T-helper 22 cell (primary cell): ENCODE measurements at places on chromosomes 6 and 20.

DNA sequence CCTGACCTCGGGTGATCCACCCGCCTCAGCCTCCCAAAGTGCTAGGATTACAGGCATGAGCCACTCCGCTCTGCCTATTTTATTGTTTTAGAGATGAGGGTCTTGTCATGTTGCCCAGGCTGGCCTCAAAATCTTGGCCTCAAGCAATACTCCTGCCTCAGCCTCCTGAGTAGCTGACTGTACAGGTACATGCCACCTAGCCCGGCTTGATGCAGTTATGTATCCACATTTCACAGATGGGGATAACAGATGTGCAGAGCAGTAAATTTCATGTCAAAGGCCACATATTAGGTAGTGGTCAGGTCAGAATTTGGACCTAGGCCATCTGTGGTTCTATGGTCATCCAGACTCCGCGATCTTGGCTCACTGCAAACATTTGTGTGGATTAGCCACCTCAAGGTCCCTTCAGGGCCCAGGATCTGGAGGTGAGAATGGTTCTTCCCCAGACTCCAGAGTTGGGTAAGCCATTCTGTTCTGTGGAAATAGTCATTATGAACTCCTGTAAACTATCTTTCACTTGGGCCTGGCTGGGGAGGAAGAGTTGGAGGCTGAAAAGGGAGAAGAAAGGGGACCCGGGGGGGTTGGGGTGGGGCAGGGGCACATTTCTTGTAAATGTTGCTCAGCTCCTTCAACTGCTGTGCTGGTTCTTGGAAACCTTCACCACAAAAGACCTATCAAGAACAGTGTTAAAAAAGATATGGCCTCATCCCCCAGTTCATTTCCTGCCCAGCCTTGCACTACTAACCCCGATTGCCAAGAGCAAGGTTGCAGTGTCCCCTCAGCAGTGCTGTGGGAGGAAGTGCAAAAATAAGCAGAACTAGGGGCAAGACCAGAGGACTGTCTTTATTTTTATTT is 13.0 kb downstream of the PIM1 start:
- peak; percentile 32 for DNase-seq

DNA sequence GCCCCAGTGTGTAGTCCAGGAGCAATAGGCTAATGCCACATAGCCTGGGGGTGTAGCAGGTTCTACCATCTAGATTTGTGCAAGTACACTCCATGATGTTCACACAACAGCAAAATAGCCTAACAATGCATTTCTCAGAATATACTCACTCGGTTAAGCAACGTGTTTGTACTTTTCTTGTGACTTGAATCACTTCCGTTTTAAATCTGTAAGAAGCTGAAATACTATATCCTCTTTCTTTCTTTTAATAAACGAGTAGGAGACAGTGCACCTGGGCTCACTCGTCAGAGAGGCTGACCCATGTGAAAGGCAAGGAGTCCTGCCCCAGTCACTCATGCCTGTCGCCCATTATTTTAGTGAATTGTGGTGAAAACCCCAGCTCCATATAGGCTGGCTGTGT is 201.6 kb downstream of the FOXA2 start:
- no peak for DNase-seq

DNA sequence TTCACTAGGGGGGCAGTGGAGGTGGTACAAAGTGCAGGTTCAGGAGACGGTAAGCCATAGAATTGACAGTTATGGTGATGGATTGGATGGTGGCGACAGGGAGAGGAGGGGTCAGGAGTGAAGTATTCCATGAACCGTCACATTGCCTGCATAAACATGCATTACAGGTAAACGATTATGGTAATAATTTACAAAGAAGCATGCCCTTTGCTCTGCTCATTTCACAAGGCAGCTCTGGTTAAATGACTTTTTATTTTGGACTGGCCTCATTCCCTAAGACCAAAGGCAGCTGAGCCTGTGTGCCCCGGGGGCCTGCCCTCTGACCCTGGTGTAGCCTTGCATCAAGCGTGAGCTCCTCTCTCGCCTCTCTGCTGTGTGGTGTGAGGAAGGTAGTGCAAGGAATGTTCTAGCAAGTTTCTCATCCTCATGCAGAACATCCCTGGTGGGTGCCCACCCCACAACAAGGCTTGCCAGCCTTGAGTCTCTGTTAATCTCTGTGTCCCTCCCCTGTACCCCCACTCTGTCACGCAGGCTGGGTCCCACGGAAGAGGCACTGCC is 59.0 kb downstream of the PPP1R14C start:
- no peak for DNase-seq

GRCh38 chr6:40791004-40791403 is 203.8 kb upstream of the LRFN2 start:
- DNase-seq = no peak

DNA sequence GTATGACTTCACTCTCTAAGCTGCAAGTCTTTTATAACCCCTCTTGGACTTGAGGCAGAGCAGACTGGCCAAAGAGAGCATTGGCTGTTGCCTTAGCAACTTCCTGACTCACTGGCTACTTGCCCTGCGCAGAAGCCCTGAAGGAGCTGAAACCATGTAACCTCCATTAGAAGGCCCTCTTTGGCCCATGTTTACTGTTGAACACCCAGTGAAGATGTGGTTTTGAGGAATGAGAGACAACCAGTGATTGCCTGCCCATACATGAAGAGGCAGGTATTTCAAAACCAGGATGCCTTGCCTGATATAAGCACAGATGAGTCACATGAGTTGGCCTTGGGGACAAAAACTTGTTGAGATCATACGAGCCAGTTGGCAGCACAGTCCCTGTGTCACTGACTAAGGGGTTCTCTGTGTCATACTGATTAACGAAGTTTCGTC is 182.5 kb downstream of the EDN1 start:
- DNase-seq = no peak

DNA sequence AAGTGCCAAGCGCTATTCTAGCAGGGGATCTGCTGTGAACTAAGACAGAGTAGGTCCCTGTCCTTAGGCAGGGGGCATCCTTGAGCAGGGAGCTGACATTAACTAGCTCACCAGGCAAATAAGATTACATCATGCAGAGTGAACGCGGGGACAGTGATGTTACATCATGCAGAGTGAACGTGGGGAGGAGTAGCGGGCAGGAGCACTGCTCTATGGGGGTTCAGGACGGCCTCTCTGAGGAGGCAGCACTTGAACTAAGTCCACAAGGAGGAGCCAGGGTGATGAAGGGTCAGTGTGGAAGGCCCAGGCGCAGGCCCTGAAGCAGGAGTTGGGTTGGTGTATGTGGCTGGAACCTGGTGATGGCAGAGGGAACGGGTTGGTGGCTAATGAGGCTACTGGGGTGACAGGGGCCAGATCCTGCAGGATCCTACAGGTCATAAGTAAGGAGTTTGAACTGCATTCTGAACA is 38.7 kb downstream of the KAT14 start:
- DNase-seq = no peak

DNA sequence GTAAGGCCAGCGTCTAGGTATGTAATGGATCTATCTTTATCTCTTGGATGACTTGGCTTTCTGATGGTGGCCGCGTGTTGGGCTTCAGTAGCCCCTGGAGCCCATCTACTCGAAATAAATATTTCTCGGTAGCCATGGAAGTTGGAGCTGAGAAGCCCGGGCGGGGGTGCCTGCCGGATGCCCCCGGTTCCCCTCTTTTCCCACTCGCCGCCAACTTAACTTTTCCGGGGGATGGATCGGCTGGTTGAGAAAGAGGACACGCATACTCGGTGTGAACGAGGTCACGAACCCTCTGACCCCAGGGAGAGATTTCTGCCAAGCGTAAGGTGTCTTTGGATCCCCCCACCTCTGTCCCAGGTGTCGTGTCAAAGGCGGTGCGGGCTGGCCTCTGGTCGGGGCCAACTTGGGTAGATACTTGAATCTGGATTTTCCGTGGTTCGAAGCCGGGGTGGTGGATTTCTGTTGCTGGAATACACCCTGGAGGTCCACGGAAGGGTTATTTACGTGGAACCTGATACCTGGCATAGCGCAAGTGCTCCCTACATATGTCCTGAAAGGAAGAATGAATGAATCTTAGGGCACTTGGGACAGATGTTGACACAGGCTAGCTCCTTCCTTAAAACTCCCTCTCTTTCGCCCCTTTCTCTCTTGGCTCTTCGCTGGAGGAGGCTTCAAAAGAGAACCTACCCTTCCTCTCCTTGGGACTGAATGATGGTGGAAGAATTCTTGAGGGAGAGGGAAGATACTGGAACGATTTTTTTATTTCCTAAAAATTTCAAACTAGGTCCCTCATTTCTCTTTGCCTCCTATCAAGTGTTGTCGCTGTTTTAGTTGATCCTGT is 996 bp downstream of the DOK5 start:
- no peak for DNase-seq

GRCh38 chr20:63471981-63472831 is at the start of gene KCNQ2:
Gene KCNQ2, minus strand, starts transcription at chr20:63472655. Its CDS starts 192 bp downstream, at chr20:63472463.
- no peak for DNase-seq

DNA sequence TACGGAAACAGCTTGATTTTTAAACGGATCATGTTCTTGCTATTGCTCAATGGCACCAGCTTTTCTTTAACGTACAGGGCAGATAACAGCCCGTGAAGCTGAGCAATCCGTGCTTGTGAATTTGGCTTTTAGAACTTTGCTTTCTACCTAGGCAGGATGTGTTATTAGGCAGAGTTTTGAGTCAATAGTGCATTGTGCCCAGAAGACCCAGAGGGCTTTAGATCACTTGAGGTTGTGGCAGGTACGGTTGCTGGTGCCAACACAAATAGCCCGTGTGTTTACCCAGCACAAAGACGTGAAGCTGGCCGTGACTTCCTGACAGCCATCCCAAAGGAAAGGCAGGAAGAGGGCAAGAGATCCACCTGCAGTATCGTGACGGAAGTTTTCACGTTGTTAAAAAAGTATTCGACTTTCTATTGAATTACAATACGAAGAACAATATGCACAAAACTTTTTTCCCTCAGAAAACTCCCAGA is 117.4 kb upstream of the FRMD1 start:
- no peak for DNase-seq

GRCh38 chr6:51675020-51675921 is 412.1 kb downstream of the PKHD1 start:
- no peak for DNase-seq

- no peak for DNase-seq
These were observed 212.5 kb downstream of the CDH4 start for GRCh38 chr20:61464307-61465303.

- DNase-seq = no peak
These were observed 39.1 kb upstream of the TBC1D22B start for GRCh38 chr6:37218511-37218910.

DNA sequence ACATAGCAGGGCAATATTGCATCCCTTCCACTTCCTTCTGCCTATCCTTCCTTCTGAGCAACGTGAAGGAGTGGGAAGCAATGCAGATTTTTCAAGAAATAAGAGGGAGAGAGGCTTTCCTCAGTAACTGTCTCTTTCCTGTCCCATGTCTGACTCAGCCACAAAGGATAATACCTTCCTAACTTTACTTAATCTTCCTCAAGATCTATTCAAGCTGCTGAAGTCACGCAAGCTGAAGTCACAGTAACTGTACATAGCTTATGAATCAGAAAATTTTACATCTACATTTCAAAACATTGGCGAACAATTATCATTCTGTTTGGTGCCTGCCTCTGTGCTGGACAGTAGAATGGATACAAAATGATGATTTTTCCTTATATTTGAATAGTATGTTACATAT is 86.4 kb upstream of the POU3F2 start:
- DNase-seq = no peak

DNA sequence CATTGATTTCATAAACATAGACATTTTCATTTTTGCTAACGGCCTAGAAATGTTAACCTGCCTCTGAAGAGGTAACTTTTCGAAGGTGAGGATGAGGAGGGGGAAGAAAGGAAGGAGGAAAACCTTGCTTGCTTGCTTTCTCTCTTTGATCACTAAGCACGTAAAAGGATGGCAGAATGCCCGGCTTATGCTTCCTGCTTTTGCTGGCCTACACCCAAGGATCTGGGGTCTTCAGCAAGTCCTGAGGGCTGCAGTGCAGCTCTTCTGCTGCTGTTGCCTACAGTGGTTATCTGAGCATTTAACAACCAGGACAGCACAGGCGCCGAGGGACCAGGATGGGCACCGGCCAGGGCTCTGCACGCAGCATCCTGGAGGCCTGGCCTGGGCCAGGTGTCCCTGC is 150.8 kb upstream of the TAB2 start:
- DNase-seq = no peak

GRCh38 chr6:113893451-113893850 is 36.3 kb downstream of the MARCKS start:
- DNase-seq = no peak

GRCh38 chr6:84768442-84769174 is 4.2 kb upstream of the TBX18 start:
- no peak for DNase-seq

DNA sequence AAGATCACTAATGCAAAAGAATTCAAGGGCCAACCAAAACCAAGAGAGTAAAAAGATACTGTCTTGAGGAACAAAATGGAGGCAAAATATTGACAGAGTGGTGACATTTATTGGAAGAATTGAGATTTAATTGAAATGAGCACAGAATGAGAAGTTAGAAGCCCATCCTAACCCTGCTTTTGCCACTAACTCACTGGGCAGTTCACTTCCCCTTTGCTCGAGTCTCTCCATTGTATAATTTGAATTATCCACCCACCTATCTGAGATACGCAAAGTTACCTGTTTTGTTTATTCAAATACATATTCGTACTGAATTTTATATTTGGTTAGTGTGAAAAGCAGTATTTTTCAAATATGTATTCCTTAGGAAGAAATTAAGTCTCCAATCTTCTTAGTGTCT is 204.5 kb upstream of the PRDM1 start:
- no peak for DNase-seq

- DNase-seq = no peak
These were observed 250.7 kb upstream of the SLC35B3 start for GRCh38 chr6:8686077-8686476.

DNA sequence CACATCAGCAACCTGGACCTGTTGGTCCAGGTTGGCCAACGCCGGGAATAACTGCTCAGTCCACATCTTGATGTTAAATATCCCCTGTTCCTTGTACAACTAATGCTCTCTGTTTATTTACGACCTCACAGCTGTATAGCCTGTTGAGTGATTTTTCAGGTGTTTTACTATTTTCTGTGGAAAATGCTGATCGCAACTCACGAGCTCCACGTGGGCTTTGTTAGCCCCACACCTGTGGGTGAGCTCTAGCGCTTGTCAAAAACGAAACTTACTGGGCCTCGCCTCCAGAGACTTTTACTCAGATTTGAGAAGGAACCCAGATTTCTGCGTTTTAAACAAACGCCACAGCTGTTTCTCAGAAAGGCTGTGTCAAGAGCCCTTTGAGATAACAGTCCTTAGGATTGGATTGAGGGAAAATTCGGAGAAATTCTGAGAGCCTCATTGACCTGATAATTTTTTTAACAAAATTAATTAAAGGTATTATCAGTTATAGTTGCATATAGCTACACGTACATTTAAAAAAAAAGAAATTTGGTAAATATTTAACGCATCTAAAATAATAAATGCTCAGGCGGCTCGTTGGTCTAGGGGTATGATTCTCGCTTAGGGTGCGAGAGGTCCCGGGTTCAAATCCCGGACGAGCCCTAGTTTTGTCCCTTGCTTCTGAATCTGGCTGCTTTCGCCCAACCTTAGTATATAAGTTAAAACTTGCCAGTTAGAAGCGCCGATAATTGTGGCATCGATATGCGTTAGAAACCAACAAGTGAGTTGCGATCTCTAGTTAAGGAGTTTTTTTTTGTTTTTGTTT is 16.7 kb downstream of the HMGN4 start:
- peak; percentile 32 for DNase-seq
